Fibroblast of villous mesenchyme (primary cell): ENCODE measurements at places on chromosomes 1 and 21.

GRCh38 chr1:193104502-193104906 lies 710 bp downstream of the GLRX2 start:
- peak; percentile 69 for DNase-seq

- DNase-seq, result no peak
These were observed 8.4 kb downstream of the IFNAR2 start for GRCh38 chr21:33238146-33238545.

GRCh38 chr21:42595283-42596187 lies 57.9 kb upstream of the PDE9A start:
- no peak for DNase-seq

DNA sequence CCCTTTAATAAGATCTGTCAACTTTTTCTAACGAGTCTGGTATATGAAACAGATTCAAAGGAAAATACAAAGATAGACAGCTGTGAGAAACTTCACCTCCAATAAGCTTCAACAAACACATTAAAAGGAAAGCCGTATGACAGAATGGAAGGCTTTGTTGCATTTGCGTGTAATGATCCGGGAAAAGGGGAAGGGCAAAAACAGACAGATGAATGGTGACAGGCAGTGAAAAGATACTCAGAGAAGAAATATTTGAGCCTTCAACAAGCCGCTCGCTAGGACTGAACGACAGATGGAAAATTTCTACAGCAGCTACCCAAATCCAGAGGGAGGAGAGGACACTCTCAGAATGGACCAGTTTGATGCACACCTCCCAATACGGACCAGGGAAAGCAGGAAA lies 14.9 kb downstream of the COPA start:
- no peak for DNase-seq

- no peak for DNase-seq
These were observed 7.1 kb downstream of the PROX1 start for GRCh38 chr1:213994888-213995287.

DNA sequence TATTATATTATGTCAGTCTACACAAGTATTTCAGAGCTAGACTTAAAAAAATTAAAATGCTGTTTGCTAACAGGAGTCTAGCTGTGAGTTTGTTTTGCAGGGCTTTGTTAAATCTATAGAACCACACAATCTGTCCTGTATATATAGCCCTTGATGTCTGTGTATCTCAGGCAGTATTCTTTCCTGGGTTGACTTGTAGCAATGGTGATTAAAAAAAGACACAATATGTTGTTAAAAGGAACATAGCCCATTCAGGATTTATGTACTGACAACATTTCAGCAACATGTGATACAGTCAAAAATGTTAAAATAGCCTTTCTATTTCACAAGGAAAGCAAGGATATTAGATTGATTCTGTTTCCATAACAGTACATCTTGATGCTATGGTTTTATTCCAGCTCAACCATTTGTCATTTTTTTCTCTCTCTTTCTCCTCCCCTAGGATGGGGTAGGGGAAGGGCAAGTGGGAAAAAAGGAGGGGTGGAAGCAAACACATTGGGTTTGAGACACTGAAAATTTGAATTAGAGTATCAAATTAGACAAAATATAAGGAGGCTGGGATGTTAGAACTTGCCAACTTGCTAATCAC lies 139.2 kb downstream of the DSCAM start:
- no peak for DNase-seq

DNA sequence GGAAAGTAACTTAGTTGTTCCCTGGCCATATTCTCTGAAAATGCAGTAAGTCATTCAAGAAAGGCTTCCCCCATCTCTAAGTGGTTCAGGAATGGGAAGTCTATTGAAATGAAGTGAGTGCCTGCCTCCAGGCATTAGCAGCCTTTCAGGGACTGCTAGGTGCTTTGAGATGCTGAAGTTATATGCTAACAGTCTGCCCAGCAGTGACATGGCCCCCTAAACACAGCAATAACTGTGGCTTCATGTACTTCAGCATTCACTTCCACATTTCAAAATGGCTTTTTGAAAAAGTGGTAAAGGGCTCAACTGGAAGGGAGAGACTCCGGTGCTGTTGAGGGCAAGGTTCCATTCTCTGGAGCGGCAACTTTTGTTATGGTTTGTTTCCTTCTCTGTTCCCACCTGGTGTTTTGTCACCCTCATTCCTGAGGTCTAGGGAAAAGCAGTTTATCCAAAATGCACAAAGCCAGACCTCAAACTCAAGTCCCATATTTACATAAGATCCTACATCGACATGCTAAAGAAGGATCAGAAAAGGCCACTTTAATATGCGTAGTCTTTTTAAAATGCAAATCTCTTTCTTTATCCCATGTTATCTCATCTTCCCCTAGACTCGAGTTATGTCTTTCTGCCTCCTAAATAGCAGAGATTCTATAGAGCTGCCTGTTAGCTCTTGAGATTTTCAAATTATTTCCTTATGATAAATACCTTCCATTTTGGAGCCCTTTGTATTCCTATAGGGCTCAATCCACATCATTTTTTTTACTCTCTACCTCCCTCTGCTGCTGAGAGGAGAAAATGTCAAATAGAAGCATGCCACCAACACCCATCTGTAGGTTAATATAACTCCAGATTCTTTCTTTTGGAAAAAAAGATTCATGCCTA lies 34.2 kb upstream of the LRRC8C start:
- peak; percentile 45 for DNase-seq

DNA sequence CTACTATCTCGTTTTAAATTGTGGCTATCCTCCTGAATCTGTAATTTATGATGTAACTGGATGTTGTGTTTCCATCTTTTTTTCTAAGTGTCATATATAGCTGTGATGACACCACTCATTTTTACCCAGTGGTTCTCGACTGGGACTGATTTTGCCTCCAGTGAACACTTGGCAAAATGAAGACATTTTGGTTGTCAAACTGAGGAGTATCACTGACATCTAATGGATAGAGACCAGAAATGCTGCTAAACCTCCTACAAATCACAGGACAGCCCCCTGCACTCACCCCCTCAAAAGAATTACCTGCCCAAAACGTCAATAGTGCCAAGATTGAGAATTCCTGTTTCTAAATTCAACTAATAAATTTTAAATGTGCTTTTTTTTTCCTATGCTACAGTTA lies 1.9 kb downstream of the TRMT13 start:
- DNase-seq, result no peak
